ENCODE measurements at places on chromosomes 13 and 19.

DNA sequence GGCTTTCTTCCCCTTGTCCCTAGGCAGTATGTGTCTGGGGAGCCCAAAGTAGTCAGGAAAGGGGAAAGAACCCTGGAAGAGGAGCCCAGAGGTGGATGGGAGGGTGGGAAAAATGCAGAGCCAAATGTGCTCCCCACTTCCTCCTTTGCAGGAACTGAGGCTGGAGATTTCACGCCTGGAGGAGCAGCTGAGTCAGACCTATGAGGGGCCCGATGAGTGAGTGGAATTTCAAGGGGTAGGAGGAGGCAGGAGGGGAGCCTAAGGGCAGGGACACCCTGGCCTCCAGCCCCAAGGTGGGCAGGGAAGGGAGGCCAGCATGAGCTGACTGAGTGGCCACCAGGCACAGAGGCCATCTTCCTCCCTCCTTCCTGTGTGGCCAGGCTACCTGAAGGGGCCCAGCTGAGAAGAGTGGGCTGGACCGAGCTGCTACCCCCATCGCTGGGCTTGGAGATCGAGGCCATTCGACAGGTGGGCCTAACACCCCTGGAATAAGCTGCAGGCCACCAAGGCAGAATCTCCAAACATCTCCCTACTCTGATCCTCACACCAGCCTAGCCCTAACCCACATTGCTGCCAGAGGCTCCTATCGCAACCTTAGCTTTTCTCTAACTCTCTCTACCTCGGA lies 14.3 kb downstream of the PTH2 start:
- DNase-seq, result no peak

GRCh38 chr13:26698392-26699196 lies 62.0 kb downstream of the GPR12 start:
- DNase-seq, result peak; percentile 77

- no peak for DNase-seq
Observed at GRCh38 chr19:47446534-47447469, 24.9 kb downstream of the SLC8A2 start.

- no peak for DNase-seq
Observed at GRCh38 chr13:26606631-26607030, 49.1 kb downstream of the WASF3 start.

DNA sequence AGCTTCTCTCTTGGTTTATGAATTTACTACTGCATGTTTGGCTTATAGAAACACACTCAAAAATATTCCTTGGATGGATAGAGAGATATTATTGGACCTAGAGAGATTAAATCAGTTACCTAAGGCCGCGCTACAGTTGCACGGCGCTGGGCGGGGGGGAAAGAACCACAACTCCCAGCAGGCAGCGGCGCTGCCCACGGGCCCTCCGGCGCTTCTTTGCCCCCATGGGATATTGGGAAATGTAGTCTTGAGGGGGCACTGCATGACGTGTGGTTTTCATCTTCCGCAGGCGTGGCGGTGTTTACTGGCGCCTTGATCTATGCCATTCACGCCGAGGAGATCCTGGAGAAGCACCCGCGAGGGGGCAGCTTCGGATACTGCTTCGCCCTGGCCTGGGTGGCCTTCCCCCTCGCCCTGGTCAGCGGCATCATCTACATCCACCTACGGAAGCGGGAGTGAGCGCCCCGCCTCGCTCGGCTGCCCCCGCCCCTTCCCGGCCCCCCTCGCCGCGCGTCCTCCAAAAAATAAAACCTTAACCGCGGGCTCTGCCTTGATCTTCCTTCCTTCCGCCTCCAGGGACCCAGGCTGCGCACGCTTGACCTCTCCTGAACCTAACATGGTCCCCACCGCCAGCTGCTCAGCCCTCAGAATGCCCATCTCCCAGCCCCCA lies 4.8 kb downstream of the EMP3 start:
- peak; percentile 92 for DNase-seq

DNA sequence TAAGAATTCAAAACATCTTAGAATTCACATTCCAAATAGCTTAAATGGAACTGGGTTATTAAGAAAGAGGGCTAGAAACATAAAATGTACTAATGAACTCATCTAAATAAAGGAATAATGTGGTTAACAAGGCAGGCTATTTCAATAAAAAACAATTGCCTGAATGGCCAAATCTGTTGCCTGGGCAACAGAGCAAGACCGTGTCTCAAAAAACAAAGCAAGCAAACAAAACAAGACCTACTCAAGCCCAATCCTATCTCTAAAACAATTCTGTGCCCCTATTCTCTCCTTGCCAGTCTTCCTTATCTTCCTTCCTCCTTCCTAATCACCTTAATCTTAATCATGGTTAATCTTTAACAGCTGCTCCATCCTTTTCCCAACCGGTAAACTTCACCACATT lies 12.1 kb downstream of the IGFL1 start:
- DNase-seq, result no peak

DNA sequence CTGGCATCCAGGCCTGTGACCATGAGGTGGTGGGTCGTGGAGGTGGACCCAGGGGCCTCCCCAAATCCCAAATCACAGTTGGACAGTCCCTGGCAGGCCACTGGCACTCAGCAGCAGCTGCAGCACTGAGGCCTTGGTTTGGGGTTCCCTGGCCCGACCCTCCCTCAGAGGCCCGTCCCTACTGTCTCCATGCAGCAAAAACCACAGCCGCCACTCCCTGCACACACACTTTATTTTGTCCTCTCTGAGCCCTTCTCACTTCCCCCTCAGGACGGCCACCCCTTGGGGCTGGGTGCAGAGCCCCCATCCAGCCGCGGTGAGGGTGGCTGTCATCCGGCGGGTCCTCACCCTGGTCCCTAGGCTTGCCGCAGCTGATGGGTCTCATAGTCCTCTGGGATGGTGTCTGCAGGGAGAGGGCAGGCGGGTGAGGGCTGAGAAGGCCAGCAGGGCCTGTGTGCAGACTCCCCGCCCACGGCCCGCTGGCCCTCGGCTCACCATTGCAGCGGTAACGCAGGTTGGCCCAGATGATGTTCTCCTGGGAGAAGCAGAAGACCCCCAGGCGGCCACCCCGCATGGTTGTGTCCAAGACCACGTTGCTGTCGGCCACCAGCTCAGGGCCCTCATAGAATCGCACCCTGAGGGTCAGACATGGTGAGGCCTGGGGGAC lies 8.4 kb downstream of the COMP start:
- no peak for DNase-seq

DNA sequence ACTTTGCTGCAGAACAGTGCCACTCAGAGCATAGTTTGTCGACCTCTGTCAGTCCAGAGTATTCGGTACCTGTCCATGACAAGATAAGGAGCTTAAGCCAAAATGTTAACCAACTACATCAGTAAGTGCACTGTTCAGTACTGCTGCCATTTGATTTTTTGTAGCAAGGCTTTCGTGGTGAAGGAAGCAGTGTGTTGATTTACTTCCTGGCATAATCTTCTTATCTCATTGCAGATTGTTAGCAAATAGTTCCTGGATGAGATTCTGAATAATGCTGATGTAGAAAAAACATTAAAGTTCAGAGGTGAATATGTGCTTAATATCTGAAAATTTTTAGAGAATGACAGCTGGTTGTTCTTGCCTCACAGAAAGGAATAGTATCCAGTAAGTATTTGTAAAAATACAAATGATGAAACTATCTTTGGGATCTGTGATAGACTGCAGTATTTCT lies 85.7 kb downstream of the LRRC63 start:
- no peak for DNase-seq

GRCh38 chr19:50197348-50197747 lies 6.1 kb upstream of the MYH14 start:
- DNase-seq, result no peak

DNA sequence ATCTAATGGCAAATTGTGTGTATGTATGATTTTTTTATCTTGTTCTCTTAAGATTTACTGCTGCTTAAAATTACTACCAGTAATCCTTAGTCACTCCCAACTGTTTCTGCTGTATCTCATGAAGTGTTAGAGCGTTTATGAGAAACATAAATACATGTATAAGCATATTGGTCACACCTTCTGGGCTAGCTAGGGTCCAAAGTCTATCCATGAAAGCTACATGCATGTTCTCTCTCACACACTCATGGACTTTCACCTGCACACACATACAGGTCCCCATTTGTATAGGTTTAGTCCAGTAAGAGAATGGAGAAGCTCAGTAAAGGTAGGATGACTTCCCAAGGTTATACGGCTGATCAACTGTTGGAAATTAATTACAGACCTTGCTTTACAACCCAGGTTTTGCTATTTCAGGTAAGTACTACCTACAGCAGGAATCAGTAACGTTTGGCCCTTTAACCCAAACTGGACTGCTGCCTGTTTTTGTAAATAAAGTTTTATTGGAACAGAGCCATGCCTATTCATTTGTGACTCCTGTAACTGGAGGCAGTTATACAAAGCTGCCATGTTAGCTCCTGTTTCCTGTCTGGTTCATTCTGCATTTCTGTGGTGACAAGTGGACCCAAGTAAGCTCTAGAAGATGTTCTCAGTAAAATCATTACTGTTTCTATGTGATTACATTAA lies 15.3 kb downstream of the METTL21C start:
- no peak for DNase-seq

DNA sequence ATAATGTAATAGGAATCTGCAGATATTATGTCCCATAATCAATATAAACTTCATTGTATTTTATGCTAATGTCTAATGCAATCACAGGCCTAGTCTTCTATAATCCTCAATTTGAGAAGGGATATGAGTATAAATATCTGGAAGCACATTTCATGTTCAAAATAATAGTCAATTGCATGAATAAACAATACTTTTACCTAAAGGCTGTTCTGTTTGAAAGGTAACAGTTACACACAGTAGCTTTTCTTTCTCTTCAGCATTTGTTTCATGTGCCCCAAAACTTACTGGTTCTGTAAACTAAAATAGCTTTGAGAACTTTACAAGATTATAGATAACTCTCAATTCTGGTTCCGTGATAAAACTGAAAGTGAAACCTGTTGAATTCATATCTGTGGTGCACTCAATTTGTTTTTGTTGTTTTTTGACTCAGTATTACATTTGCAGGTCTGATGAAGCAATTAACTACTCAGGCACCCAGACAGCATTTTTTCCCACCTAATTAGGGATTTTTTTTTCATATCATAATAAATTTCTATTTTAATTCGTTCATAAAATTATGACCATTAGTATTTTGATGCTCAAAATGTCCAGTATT lies 1193.8 kb downstream of the SLITRK1 start:
- DNase-seq, result peak; percentile 38

DNA sequence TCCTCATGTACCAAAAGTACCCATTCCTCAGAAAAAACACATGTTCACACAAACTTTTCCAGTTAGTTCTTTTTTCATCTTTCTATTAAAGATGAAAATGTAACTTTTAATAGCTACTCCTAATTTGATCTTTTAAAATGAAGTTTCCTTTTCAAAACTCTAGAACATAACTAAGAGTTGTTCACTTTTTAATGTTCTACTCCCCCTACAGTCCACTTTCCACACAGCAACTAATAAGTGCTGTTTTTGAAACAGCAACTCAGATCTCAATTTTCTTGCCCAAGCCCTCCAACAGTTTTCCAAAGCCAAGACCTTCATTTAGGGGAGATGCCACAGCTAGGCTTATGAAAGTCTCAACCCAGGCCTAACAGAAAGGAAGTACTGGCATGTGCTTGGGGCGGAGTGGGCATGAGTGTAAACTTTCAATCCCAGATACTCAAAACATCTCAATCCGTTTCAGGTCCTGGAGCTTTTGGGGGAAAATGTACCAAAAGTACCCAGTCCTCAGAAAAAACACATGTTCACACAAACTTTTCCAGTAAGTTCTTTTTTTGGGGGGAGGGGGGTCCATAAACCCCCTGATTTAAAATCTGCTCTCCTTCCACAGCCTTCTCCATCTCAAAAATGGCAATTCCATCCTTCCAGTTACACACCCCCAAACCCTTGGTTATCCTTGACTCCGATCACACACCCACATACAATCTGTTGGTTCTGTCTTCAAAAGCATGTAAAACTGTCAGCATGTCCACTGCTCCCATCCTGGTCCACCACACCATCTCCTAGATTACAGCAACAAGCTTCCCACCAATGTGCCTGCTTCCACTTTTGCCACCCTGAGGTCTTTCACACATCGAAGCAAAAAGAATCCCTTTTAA lies 2.0 kb downstream of the FBL start:
- DNase-seq, result no peak

GRCh38 chr19:44637390-44637764 lies 6.3 kb upstream of the PVR start:
- DNase-seq, result no peak

- no peak for DNase-seq
Observed at GRCh38 chr13:50359041-50359367, 343.8 kb downstream of the KCNRG start.

- DNase-seq, result no peak
Observed at GRCh38 chr13:92355213-92355612, 871.4 kb upstream of the GPC6 start.

Measured in CD4-positive, alpha-beta T cell treated with Interleukin-4 for 1 hour (primary cell).